ENCODE measurements at places on chromosomes 11 and 22.

DNA sequence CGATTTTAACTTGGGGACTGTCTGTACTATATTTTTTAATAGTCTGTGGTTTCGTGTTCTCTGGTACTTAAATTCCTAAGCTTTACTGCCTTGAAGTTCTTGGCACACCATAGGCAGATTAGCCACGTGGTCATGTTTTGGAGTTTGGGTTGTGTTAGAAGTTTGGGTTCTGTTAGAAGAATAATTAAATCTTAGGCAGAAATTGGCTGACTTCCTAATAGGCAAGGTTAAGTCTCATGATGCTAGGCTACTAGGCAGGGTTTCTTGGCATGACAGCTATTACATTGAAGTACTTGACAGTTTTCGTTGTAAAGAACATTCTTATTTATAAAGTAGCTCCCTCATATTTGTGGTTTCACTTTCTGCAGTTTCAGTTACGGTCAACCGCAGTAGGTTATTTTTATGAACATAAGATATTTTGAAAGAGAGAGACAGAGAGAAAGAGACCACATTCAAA is 30.0 kb upstream of the MMP7 start:
- DNase-seq, result no peak

DNA sequence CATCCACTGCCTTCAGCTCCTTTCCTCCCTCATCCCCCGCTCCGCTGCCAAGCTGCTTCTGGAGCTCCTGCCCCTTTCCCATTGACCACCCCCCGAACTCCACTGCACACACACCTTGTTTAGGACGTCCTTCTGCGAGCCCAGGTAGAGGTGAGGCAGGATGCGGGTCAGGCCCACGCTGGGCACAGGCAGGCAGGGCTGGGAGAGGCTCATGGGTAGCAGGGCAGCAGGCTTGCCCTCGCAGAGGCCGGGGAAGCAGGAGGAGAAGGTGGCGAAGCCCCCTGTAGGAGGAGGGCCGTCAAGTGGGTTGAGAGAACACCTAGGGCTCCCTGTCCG is 13.3 kb downstream of the DUSP8 start:
- DNase-seq, result no peak

DNA sequence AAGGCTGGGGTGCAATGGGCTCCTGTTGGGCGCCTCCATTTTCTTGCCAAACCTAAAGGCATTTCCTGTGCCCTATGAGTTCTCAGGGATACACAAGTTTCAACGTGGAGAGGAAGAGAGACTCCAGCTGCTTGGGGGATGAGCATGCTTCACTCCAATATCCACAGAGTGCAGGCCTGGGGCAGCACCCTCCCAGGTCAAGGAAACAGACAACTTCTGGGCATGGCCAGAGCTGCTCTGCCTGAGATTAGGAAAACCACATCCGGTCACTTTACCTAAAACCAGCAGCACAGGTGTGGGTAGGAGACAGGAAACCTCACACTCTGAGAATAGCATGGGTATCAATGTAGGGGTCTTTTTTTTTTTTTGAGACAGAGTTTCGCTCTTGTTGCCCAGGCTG is 28.7 kb downstream of the TMEM184B start:
- no peak for DNase-seq

- DNase-seq, result no peak
These were observed 382.6 kb downstream of the KCNA4 start for GRCh38 chr11:29634244-29634643.

DNA sequence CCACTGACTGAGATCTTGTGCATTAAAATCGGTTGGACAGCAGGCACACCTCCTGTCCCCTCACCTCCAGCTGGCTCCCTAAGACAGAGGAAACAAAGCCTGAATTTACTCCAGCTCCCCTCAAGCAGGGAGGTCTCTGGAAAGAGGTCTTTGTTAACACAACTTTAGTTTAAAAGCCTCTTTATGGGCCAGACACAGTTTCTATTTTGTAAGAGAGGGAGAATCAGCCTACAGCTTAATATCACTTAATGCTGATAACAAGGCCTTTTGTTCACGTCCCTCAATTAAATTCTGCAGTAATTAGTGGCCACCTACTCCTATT is 36.3 kb downstream of the PLEKHA7 start:
- DNase-seq, result no peak

- DNase-seq, result no peak
These were observed 29.8 kb upstream of the TTLL12 start for GRCh38 chr22:43216738-43217137.

- DNase-seq, result no peak
These were observed 22.9 kb downstream of the RSPH14 start for GRCh38 chr22:23118647-23119493.

DNA sequence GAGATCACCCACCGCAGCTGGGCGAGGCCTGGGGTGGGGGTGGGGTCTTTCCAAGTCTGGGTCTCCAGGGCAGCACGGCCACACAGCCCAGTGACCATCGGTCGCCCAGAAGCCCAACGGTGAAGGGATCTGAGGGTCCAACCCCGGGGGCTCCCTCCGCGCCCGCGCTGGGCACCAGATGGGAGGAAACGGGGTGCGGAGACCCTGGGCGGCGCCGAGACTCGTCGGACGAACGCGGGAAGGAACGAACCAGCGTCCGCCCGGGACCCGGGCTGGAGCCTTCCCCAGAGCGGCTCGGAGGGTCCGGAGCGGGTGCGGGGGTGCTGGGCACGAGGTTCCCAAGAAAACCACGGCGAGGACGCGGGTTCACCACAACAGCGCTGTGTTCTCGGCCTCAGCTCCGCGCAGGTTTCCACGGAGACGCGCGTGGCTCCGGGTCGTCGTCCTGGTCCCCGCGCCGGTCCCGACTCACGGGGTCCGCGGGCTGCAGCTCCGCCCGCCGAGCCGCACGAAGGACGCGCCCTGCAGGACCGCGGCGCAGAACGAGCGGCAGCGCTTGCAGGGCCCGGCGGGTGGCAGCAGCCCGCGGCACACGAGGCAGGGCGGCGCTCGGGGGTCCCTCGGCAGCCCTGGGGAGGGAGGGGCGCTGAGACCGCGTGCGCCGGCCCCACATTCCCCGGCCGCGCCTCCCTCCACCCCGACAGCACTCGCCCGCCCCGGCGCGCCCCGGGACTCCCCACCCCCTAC is 2.3 kb upstream of the IL17REL start:
- no peak for DNase-seq

DNA sequence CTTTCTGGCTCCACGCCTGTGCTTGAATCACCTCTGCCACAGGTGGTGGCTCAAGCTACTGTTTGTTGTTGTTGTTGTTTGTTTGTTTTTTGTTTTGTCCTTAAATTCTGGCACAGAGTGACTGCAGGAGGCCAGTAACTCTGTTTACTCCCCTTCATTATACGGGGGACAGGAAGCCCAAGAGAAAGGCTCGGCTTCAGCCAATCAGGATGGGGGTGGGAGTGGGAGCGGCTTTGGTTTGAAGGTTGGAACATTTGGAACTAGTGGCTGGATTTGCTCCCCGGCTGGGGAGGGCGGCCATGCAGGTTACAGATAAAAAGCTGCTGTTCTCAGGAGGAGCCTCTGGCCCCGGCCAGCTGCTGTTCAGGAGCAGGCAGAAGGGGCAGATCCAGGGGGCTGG is 19.7 kb upstream of the CABP2 start:
- DNase-seq, result no peak

- no peak for DNase-seq
These were observed 113.7 kb downstream of the FEZ1 start for GRCh38 chr11:125382314-125382791.

DNA sequence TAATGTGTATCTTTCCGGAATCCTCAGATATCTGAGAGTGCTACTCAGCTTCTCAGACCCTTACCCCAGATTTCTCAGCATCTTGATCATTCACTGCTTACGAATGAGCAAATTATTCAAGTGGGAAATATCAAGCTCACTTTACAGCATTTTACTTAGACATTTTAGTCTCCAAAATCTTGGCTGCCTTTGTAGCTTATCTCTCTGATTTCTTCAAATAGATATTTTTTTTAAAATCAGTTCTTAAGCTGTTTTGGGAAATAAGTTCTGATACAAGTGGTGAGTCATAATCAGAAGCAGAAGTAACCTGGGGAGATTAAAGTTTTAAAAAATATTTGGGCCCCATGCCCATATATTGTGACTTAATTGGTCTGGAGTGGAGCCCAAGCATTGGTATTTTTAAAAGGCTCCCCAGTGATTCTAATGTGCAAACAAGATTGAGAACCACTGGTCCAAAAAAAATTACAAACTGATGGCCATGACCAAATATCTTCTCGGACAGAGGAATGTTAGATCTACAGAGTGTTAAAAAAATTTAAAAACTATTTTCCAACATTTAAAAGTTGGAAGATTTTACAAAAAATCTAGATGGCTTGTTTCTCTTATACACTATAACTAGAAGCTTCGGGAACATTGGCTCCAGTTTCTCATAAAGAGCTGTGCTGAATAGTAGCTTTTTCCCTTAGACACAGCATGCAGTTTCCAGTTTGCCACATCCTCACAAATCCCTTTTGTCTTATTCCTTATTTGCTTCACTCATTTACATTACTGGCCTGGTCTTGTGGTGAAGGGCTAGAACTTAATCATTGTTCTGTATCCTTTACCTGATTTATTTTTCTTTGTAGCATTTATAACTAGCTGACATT is 87.8 kb upstream of the BMAL1 start:
- DNase-seq, result no peak

- no peak for DNase-seq
These were observed 2.8 kb downstream of the PDXP start for GRCh38 chr22:37661160-37661924.

GRCh38 chr11:32003335-32003734 is 87.5 kb upstream of the RCN1 start:
- DNase-seq, result no peak

- DNase-seq, result no peak
These were observed 153.1 kb downstream of the UVRAG start for GRCh38 chr11:75968021-75968625.

GRCh38 chr11:25535467-25536272 is 796.3 kb upstream of the ANO3 start:
- DNase-seq, result no peak

GRCh38 chr11:9214765-9215164 is 50.4 kb downstream of the DENND5A start:
- DNase-seq, result no peak

DNA sequence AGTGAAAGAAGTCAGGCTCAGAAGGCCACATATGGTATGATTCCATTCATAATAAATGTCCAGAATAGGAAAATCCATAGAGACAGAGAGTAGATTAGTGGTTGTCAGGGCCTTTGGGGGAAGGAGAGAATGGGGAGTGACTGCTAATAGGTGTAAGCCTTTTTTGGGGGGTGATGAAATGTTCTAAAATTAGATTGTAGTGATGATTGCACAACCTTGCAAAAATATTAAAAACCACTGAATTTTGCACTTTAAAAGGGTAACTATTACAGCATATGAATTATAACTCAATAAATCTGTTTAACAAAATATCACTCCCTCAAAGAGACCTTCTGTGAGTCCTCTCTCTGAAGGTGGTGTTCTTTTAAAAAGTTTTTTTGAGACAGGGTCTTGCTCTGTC is 72.3 kb upstream of the GRK3 start:
- no peak for DNase-seq

DNA sequence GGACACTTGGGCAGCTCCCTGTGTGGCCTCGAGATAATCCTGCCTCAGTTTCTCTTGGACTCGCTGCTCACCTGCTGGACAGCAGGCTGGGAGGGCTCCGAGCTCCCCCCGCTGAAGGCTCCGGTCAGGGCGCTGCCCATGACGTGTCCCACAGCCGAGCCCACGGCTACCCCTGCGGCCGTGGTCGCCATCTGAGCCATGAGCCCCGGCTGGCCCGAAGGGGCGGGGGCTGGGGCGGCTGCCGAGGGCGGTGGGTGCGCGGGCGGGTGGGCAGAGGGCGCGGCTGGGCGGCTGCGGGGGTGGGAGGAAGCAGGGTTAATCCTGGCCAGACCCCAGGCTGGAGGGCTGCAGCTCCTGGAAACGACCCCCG is 484 bp downstream of the CHCHD10 start:
- no peak for DNase-seq

DNA sequence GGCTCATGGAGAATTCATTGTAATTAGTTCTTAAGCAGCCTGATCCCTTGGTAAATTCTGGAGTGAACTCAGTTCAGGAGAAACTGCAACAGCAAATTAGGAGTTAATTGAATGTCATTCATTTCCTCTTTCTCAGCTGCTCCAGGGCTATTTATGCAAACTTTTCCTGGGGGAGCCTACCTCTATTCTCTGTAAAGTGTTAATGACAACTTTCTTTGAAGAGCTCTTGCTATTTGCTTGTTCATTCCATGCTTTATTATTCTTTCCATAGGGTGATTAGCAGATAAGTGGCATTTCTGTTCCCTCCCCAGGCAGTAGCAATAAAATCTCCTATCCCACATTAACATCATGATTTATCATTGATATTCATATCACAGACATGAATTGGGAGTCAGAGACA is 267.6 kb upstream of the DDI1 start:
- DNase-seq, result no peak

DNA sequence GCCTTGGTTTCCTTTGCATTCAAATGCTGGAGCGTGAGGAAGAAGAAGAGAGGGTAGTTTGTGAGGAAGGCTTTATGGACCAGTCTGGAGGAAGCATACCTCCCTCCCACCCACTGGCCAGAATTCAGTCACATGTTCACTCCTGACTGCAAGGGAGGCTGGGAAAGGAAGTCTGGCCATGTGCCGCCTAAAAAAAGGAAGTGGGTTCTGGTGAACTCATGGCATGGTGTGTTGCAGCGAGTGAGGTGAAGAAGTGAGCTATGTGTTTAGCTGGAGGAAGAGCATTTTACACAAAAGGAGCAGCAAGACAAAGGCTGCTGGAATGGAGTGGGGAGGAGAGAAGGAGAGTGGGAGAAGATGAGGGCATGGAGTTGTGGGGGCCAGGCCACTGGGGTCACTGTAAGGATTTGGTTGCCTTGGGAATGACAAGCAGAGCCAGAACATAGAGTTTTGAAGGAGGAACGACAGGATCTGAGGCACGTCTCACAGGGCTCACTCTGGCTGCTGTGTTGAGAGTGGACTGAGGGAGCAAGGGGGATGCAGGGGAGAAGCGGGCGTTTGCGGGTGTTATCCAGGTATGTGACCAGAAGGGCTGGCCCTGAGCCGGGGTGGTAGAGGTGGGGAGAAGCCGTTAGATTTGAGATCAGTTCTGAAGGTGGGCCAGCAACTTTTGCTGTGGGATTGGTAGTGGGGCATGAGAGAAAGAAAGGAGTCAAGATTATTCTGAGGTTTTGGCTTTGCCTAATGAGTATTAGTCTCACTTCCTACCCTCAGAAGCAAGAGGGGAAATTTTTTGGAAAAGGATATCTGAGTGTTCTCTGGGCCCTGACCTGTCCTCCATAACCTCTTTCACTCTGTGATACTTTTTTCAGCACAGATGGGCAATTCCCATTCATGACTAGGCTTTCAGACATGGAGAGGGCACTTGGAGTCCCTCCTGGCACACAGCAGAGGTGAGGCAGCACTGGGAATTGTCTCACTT is 26.4 kb downstream of the BMAL1 start:
- DNase-seq, result no peak

GRCh38 chr11:1000357-1001278 is 35.9 kb downstream of the MUC6 start:
- DNase-seq, result no peak
